ENCODE measurements at places on chromosomes 12 and 14. TPM values are rescaled to one million over a fixed set of nuclear protein-coding genes. Genes with fewer than 3 reads are reported as not detected.

Gene SLC5A8
- total RNA-seq = not detected

Gene BIN2
- total RNA-seq = 226 TPM

Gene ASIC1
- total RNA-seq = 10.1 TPM

Gene RAD51AP1
- 52.3 TPM for total RNA-seq

Gene IGFBP6
- total RNA-seq = 0.37 TPM

DNA sequence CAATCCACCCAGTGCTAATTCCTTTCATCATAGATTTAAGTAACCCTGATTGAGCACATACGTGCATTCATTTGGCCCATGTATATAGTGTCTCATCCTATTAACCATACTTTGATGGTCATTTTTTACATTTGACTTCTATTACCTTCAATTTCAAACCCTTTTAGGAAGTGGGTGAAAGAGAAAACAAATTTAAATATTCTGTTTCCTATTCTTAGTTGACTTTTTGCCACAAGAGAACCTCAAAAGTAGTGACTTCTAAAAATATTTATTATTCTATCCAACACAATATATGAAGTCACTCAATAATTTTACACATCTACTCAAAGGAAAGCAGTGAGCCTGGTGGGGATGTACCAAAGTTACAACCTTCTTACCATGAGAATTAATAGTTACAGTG is 164.9 kb downstream of the CEP128 start:
- DNase-seq = no peak

GRCh38 chr12:3712209-3712992 is 40.5 kb downstream of the CRACR2A start:
- DNase-seq = no peak

DNA sequence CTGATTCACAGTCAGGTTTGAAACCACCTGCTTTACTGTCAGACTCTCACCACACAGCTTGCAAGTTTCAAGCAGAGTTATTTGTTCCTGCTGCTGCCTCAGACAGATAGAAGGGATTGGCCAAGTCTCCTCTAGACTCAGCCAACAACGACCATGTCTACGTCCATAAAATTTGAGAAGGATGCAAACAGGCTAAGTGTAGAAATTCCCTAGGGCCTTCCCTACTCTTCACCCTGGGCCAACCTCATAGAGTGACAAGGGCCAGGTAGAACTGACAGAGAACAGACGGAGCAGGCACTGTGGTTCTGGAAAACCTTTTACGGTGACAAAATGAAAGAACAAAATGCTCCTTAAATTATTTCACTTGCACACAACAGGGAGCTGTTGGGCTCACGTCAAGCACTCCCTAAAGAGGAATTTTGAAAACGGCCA is 39.5 kb downstream of the CLIP1 start:
- DNase-seq = no peak

GRCh38 chr14:70394674-70395306 is 22.1 kb downstream of the SYNJ2BP start:
- no peak for DNase-seq

DNA sequence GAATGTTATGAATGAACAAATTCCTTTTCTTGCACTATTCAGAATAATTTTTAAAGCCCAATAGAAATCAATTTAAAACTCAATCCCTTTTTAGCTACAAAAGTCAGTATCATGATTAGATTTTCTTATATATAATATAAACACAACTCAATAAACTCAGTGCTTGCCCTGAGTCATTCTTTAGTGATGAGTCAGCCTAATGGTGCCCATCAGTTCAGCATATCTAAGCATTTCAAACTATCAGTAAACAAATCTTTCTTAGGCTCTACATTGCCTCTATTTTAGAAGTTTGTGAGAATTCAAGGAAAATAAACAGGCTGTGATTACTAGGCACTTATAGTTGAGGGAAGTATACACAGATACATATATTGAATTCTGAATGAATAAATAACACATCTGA is 179.6 kb downstream of the NELL2 start:
- no peak for DNase-seq

- DNase-seq = no peak
These were observed 275.7 kb upstream of the PRICKLE1 start for GRCh38 chr12:42865282-42865681.

- DNase-seq = no peak
These were observed 1.7 kb downstream of the POLE start for GRCh38 chr12:132685400-132685799.

GRCh38 chr14:54761835-54762234 is 140.8 kb downstream of the GCH1 start:
- DNase-seq = no peak

Gene SOCS2
- total RNA-seq = 31.6 TPM

DNA sequence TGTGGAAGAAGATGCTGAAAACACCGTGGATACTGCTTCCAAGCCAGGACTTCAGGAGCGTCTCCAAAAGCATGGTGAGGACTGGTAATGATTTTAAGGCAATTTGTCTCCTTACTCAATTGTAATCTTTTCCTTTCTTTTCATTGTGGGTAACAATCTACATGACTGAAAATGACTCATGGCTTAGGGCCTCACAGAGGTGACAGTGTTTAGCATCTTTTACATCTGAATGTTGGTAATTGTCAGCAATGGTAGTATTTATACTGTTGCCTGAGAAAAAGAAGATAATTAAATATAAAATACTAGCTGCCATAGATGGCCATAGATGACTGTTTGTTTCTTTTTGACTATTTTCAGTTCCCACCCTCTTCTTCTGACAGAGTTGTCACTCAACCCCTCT is 31.6 kb downstream of the TULP3 start:
- no peak for DNase-seq

Data from activated CD4-positive, alpha-beta T cell treated with anti-CD3 and anti-CD28 coated beads, Interleukin-2, amount 10 ng/mL, durations not matched to agents 7 days and 5 days (primary cell).